ENCODE measurements at places on chromosomes 12 and 14.

- no peak for DNase-seq
Measured at GRCh38 chr12:101501410-101501995, 26.4 kb downstream of the SPIC start.

GRCh38 chr14:102819747-102820330 is 42.6 kb downstream of the TRAF3 start:
- no peak for DNase-seq

GRCh38 chr12:130658145-130658911 is 57.8 kb downstream of the RIMBP2 start:
- DNase-seq: no peak

DNA sequence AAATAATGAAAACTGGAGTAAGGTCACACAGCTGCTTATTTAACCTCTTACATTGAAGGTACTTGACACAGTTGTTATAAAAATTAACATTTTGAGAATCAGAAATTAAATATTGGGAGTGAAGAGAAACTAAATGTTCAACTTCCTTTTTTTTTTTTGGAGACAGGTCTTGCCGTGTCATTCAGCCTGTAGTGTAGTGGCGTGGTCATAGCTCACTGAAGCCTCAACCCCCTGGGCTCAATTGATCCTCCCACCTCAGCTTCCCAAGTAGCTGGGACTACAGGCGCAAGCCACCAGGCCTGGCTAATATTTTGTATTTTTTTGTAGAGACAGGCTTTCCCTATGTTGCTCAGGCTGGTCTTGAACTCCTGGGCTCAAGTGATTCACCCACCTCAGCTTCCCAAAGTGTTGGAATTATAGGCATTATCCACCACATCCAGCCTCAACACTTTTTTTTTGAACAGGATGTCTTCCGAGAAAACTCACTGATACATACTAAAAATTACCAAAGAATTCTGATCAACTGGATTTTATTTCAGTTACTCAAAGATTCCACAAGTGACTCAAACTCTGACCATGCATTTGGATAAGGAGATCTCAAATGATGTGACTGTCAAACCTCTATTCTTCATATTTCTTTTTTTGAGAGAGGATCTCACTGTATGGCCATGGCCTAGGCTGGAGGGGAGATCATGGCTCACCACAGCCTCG is 35.4 kb downstream of the SGPP1 start:
- DNase-seq: no peak

DNA sequence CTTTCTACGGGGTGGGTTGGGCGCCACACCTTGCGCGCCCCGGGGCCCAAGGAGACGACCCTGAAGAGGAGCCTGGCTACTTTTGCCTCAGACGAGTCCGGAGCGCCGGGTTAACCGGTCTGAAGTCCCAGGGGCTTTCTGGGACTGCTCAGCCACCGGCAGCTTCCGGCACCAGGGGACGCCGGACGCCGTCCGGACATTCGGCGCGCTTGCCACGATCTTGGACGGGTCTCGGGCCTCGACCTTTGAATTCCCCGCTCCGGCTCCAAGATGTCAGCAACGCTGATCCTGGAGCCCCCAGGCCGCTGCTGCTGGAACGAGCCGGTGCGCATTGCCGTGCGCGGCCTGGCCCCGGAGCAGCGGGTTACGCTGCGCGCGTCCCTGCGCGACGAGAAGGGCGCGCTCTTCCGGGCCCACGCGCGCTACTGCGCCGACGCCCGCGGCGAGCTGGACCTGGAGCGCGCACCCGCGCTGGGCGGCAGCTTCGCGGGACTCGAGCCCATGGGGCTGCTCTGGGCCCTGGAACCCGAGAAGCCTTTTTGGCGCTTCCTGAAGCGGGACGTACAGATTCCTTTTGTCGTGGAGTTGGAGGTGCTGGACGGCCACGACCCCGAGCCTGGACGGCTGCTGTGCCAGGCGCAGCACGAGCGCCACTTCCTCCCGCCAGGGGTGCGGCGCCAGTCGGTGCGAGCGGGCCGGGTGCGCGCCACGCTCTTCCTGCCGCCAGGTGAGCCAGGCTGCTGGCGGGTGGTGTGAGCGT is at the start of gene ACOT4:
Gene ACOT4, plus strand, starts transcription at position 184 of the 760 bp plus-strand sequence. Its CDS starts 87 bp downstream, at position 271.
- DNase-seq: peak; percentile 42

- no peak for DNase-seq
Measured at GRCh38 chr12:3574986-3575385, 84.0 kb downstream of the PRMT8 start.

DNA sequence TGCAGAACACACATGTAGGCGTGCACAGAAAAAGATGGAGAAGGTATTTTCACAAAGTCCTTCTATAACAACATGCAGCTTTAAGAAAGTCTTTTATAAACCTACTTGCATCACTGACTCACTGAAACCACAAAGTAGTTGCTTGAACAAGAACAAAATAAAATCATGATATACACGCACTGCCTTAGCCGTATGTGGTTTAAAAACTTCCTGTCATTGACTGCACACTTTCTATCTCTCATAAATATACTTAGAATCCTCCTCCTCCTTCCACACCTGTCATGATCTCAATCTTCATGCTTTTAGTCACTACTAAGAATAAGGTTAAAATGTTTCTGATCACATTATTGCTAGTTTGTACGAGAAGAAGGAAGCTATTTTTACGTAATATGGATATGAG is 31.8 kb upstream of the RAD51AP1 start:
- peak; percentile 3 for DNase-seq

DNA sequence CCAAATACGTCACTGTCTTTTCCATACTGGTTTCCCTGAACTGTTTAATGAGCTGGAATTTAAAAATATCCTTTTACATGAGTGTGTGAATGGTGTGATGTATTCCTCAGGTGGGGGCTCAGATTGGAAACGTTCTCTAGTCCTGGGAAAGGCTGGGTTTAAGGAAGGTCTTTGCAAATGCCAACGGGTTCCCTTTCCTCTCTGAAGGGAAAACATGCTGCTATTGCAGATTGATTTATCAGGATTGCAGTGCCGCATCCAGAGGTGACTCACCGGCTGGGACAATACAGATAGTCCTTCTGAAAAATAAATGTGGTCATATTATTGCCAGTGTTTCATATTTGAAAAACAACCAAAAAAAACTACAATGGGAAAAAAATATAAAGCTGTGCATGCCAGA is 193.1 kb upstream of the FLRT2 start:
- DNase-seq: no peak

GRCh38 chr12:94761559-94761958 is 111.2 kb upstream of the TMCC3 start:
- DNase-seq: no peak

GRCh38 chr12:7327918-7328317 is 24.0 kb downstream of the ACSM4 start:
- DNase-seq: no peak

- peak; percentile 53 for DNase-seq
Measured at GRCh38 chr12:100163416-100164152, 20.9 kb upstream of the BLTP3B start.

DNA sequence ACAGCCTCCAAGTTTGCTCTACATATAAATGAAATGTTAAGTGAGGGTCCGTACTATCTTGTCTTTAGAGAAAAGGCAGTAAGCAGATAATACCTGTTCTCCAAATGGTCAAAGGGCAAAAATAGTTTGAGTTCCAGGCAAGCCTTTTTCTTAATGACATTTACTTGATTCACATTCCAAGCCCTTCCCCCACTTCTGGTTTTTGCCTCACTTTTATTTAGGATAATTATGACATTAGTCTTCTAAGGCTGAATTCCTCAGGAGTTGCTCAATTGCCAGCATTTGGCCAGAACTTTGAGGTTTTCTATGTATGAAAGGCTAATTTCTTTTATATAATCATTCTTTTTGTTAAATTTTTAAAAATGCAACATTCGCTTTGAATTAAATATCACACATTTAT is 62.5 kb upstream of the DUSP6 start:
- DNase-seq: no peak

- no peak for DNase-seq
Measured at GRCh38 chr12:28032811-28033537, 60.4 kb upstream of the PTHLH start.

DNA sequence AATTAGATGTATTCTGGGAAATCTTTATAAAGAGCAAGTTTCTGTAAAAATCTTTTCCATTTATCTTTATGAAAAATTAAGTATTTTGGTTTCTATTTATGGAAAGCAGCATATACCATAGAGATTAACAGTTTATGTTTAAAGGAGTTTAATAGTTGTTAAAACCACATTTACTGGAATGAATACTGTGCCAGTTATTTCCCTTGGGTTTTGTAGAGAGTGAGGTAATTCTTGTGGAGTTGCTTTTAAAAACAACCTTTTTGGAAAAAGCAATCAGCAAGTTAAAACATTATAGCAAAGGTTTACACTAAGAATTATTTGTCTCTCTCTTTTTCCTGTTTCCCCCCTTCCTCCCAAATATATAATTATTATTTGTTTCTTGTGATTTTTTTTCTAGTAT is 34.9 kb downstream of the AEBP2 start:
- no peak for DNase-seq

GRCh38 chr12:132505852-132506219 is 15.9 kb downstream of the FBRSL1 start:
- no peak for DNase-seq

- DNase-seq: no peak
Measured at GRCh38 chr12:80798281-80798680, 81.6 kb downstream of the MYF5 start.

DNA sequence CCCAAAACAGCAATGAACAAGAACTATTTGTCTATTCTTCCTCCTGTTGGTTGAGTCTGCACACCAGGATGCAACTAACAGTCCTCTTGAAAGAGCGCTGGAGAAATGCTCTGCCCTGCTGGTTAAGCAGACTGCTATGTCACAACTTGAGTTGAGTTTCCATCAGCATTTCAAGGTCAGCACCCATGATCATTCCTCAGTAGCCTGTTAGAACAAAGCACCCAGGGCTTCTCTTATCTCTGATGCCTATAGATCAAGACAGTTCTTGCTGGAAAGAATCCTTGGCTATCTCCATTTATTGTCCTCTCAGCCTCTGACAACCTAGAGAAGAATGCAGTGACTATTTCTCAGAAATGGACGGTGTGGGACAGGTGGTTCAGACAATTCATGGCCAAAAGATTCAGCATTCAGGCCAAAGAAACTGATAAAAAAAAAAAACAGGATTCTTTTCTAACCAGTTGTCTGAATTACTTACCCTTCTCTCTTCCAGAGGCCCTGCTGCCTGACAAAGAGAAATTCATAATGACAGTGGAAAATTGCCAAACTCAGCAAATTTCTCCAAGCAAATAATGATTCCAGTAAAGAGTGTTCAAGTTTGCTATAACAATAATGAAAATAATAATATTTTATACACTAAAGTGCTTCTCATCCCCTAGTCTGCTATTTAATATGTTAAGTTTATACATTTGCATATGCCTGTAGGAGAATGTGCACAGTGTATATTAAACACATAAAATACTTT is 306.7 kb downstream of the EMP1 start:
- no peak for DNase-seq

- no peak for DNase-seq
Measured at GRCh38 chr14:39177168-39177545, 2.1 kb downstream of the PNN start.

- DNase-seq: no peak
Measured at GRCh38 chr14:74133833-74134481, 49.2 kb downstream of the LIN52 start.

- no peak for DNase-seq
Measured at GRCh38 chr12:92029902-92030586, 115.6 kb downstream of the BTG1 start.

GRCh38 chr14:55849833-55850232 is 268.4 kb upstream of the PELI2 start:
- no peak for DNase-seq

DNA sequence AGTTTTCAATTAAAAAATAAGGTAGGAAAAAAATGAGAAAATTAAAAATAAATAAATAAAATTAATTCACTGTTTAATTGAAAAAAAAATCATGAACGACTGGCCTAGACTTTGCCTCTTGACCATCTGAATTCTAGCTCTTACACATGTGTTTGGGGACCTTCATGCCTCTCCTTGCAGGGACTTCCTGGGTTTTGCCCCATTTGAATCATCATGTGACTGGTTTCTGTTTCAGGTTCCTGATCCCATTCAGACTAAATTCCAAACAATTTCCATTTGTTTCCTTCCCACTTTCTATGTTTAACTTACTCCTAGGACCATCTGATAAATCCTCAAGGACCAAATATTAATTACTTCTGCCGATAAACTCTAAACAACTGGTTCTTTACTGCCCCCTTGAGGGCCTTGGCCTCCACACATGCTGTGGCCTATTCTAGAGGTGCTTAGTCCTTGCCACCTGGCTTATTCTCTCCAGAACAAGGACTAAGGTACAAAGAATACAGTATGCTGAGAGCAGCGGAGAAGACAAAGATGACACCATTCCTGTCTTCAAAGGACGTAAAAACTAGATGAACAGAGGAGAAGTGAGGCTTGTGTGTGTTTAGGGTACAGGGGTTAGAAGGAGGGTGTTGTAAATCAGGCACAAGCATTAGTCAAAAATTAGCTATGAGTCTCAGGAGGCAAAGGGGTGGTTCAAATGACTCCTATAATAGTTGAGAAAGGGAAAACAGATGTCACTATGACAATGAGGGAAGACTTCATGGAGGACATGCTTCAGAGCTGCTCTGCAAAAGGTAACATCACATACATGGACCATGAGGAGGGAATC is 125.8 kb upstream of the AVPR1A start:
- no peak for DNase-seq

GRCh38 chr12:20528208-20528607 is 159.9 kb downstream of the PDE3A start:
- DNase-seq: no peak

- DNase-seq: peak; percentile 38
Measured at GRCh38 chr12:116599285-116600136, 40.3 kb downstream of the MAP1LC3B2 start.

GRCh38 chr14:89504091-89504490 is 87.1 kb upstream of the FOXN3 start:
- DNase-seq: no peak

GRCh38 chr14:100383727-100384158 is 60.6 kb downstream of the SLC25A47 start:
- peak; percentile 52 for DNase-seq

DNA sequence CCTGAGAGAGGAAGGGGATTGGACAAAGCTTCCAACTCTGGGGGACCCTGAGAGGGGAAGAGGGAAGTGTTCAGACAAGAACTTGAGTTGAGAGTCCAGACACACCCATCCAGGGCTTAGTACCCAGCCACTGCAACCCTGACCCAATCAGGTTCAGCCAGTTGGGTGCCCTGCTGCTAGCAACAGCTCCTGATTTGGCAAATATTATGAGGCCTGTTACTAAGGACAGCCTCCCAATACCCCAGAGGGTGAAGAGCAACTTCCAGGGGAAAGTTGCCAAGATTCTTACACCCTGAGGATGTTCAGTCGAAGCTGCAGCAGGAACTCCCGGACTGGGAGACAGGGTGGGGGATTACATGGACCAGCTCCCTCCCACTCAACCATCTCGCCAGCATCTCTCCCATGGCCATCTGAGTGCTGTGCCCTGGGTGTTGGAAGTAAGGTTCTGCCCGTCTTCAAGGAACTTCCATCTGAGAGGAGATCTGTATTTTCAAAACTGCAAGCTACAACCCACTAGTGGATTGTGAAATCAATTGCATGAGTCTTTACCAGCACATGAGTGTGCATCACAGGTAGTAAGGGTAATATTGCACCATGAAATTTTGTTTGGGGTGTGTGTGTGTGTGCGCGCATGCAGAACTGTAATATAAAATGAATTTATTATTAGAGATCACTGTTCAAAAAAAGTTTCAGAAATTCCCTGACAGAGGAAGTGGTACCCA is 11.5 kb upstream of the KRT78 start:
- no peak for DNase-seq

GRCh38 chr12:123131879-123132402 is 18.9 kb downstream of the PITPNM2 start:
- DNase-seq: peak; percentile 23

GRCh38 chr14:33357225-33358010 is 418.7 kb downstream of the NPAS3 start:
- no peak for DNase-seq

Measured in stimulated activated CD4-positive, alpha-beta T cell treated with anti-CD3 and anti-CD28 coated beads, Interleukin-2, amount 100 ng/mL, for 4 hours (primary cell).